Stimulated activated CD8-positive, alpha-beta memory T cell treated with anti-CD3 and anti-CD28 coated beads, Interleukin-2, amount 100 ng/mL, for 48 hours (primary cell): ENCODE measurements at places on chromosomes 6 and 20.

DNA sequence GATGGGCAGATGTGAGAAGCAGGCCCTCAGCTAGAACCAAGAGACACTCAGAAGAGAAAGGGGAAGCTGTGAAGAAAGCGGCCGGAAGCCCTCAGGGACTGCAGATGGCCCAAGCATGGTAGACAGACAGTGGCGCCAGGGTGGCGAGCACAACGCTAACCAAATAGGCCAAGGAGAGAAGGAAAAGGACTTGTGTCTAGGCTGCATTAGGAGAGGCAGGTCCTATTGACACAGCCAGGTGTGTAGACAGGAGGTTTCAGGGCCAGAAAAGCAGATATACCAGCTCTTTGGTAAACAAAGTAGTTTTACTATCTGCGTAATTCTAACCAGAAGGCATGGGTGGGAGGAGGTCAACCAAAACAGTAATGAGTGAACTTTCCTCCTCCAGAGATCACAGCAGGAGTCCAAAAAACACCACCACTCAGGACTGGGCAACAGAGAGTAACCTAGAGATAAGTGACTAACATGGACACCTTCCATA, 15.8 kb upstream of the MAP7 start:
- no peak for DNase-seq

- DNase-seq: no peak
Observed at GRCh38 chr6:129679275-129679674, 30.7 kb downstream of the ARHGAP18 start.

- no peak for DNase-seq
Observed at GRCh38 chr20:53948383-53949318, 121.7 kb downstream of the BCAS1 start.

DNA sequence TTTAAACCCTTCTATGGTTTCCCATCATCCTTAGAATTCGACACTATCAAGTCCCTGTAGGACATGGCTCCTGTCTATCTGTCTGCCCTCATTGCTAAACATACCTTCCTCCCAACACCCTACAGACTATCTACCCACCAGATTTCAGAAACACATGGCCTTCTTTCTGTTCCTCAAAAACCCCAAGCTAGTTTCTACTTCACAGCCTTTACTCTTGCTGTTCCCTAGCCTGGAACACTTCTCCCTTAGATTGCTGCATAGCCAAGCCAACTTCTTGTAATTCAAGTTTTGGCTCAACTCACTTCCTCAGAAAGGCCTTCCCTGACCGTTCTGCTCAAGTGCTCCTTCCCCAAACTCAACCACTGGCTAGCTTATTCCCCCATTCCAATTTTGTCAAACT, 156.2 kb downstream of the BTBD9 start:
- DNase-seq: no peak

DNA sequence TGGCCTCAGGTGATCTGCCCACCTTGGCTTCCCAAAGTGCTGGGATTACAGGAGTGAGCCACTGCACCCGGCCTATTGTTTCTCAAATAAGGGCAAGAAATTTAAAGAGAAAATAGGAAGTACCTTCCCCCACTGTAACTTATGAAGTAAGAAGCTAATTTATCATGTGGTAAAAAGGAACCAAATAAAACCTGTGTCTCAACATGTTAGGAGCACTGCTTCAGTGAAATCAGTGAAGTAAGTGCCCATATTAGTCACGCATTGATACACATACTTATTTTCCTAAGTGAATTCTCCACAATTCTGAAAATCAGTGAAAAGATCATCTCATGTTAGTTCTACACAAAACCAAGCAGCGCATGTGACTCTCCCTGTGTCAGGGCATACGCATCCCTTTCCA, 14.2 kb upstream of the LPA start:
- no peak for DNase-seq

DNA sequence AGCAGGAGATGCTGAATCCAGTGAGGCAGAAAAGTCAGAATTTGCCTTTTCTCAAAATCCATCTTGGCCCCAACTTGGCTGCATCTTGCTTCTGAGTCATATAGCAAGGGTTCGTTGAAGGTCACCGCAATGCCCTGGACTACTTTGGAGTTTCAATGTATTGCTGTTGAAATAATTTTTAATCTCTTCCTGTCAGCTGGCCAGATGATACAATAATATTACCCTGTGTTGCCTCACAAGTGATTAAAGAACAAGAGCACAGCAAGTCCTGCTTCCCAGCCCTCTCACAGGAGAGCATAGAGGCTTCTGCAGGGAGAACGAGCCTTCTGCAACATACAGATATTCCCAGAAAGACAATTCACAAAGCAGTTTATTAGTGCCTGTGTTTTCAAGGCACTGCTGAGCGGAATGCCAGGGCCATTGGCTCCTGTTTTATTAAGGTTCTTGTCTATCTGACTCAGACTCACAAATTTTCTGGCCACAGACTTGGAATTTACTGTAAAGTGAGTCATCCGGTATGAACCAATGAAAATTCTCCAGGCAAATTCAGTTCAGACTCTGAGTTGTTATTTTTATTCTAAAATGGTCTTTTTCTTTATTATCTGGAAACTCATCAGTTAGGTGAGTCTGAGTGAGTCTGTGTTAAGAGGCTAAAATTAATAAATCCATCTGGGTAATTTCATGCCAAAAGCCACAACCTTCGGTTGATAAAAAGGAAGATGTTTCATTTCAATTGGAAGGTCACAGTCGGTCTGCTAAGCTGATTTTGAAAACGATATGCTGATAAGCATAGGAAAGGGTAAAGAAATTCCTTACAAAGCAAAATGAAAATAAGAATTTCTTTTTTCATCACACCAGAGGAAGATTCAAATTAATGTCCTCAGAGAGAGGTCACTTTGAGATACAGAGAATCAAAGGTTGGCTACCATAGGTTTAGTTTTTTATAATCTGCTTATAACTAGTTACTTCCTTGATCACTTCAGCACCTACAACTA, 289.4 kb upstream of the STXBP5 start:
- no peak for DNase-seq

DNA sequence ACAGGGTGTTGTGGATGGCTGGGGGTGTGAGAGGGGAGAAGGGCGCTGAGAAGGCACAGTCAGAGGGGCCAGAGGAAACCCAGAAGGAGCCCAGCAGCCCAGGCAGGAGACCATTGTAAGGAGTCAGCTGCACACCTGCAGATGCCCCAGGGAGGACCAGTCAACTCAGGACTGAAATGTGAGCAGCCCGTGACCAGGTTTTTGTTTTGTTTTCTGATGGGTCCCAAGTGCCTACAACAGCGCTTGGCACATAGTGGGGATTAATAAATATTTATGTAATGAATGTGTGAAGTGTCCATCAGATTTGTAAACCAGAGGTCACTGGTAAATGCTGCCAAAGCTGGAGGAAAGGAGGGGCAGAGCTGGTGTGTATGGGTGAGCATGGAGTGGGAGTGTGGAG, 30.2 kb downstream of the TRAM2 start:
- DNase-seq: no peak

DNA sequence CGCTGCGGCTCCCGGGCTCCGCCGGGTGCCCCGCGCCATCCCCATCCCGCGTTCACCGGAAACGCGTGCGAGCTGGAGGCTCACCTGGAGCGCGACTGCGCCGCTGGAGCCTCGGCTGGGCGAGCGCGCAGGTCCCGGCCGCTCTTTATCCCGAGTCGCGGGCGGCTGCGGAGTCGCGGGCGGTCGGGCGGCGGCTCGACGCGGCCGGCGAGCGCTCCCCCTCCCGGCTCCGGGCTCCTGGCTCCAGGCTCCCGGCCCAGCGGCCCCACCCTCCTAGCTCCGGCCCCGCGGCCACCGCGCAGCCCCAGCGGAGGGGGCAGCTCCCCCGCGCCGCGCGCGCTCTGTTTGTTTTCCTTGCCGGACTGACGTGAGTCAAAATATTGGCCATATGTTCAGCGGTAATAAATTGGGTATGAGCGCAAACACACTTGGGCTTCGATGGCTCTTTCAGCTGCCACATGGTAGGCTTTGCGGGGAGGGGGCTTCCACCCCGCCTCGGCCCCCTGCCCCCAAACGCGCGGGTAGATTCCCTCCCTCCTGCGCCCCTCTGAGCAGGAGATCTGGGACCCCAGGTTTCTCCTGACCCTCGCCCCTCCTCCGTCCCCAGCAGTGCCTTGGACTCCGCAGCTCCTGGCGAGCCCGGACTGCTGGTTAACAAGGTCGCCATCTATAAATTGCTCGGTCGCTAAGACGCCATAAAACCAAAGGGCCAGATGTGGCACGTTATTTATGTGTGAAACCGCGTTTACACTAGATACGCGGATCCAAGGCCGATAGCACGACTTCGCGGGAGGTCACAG, 8.8 kb upstream of the NKX2-2 start:
- no peak for DNase-seq

DNA sequence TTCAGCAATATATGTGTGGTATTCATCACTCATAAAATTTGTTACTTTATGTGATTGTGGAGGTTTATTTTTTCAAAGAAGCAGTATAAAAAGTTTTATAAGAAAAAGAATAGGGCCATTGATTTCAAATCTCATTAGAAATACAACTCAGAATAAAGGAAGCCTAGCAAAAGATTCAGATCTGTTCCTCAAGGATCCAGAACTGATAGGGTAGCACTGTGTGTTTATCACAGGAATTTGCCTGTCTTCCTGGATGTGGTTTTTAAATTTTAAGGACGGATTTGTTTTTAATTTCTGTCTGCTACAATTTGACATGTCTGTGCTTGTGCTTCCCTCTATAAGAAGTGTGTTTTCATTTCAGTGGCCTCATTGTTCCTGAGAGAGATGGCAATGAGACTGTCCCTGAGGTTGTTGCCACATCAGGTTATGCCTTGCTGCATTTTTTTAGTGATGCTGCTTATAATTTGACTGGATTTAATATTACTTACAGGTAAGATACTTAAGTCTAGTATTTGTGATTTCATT, 74.6 kb downstream of the ATRN start:
- DNase-seq: no peak

GRCh38 chr6:45681860-45682511, 304.3 kb upstream of the SUPT3H start:
- DNase-seq: no peak

GRCh38 chr6:65081756-65082155, 625.3 kb downstream of the EYS start:
- no peak for DNase-seq

- DNase-seq: no peak
Observed at GRCh38 chr20:625360-625932, 15.3 kb upstream of the TCF15 start.

DNA sequence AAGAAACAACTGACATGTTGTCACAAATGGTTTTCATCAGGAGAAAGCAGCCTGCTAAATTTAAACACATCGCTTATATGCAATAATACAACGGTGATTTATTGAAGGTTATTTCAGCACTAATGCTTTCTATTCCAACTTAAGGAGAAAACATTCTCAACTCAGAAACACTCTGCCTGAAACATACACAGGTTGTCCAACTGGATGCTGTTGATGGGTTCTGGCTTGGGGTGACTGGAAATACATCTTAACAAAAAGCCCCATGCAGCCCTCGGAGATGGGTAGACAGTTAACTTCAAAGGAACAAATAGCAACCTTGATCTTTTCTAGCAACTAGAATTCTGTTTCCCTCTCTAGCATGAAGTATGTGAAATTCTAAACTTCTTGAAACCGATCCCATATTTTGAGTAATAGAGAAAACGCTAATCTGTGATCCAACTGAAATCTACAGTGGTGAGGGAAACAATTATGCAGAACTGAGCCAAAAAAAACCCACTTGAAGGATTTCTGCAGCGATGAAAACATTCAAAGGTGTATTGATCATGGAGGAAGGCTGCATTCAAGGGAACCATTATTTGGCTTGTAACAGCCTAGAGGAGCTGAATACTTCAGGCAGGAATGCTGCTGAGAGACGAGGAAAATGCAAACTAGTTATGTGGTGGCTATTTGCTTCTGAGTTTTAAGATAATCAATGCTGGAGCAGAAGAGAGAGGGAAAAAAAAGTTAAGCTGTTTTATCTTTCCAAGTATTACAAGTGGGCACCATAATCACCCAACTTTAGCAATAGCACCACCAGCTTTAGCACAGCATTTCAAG, 6.9 kb downstream of the ZMYND8 start:
- no peak for DNase-seq

DNA sequence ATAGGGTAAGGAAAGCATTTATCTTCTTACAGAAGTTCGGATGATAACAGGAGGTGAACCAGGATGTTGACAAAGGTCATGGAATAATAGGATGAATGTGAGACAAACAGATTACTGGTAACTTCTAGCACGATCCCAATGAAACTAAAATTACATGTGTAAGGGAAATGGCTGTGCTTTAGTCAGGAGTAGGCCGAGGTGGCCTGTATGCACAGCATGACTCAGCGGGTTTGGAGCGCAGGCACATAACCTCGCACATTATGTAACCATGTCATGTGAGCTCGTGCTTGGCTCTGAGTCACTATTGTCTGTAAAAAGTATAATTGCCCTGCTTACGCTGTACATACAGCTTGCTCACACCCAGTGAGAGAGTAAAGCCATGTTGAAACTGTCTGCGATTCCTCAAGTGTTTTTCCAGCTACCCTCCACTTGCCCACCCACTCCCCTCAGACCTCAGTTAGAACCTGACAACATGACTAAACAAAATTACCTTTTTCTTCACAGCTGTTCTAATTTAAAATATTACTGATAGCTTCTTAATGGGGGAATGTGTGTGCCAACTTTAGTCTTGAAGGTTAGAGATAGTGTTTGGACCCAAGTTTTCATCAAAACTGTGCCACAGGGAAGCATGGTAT, 8.2 kb downstream of the CYB5R4 start:
- DNase-seq: peak; percentile 0

DNA sequence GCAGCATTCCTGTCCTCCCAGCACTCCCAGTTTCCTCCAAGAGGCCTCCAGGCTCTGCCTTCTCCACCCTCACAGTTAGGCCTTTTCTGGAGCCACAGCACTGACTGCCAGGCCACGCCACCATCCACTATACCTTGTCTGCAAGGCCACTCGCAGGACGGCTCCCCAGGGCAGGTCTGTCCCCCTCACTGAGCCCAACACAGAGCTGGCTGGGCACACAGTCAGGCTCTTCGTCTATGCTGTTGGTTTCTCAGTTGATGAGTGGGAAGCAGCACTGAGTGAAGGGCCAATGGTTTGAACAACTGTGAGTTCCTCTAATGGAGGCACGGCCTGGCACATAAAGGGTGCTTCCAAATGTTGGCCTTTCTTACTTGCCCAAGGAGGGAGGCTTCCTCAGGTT, 95.2 kb downstream of the GRM4 start:
- DNase-seq: no peak

DNA sequence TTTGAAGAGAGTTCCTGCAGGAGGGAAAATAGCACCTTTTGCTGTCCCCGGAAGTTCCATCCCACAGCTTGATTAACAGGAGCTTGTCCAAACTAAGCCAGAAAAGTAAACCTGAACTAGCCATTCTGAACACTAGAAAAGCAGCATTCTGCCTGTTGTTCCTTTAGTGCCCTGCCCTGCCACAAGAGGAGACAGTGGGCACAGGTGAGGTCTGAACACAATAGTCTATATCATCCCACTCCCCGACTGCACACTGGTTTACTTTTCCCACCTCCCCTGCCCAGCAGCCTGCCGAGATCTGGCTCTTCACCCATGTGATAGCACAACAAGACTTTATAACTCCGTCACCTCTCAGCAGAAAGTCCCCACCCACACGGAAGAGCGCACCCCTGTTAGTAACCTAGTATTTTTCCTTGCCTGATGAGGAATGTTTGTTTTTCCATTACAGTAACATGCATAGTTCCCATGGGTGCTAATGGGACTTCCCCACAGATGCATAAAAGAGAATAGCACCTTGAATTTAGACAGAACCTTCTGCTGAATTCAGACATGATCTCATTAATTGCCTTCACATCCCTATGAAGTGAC, 59.7 kb downstream of the TFAP2A start:
- no peak for DNase-seq

- DNase-seq: no peak
Observed at GRCh38 chr20:12217382-12217781, 299.7 kb downstream of the BTBD3 start.
